CD4-positive, alpha-beta T cell (primary cell): ENCODE measurements at places on chromosomes 12 and 14.

DNA sequence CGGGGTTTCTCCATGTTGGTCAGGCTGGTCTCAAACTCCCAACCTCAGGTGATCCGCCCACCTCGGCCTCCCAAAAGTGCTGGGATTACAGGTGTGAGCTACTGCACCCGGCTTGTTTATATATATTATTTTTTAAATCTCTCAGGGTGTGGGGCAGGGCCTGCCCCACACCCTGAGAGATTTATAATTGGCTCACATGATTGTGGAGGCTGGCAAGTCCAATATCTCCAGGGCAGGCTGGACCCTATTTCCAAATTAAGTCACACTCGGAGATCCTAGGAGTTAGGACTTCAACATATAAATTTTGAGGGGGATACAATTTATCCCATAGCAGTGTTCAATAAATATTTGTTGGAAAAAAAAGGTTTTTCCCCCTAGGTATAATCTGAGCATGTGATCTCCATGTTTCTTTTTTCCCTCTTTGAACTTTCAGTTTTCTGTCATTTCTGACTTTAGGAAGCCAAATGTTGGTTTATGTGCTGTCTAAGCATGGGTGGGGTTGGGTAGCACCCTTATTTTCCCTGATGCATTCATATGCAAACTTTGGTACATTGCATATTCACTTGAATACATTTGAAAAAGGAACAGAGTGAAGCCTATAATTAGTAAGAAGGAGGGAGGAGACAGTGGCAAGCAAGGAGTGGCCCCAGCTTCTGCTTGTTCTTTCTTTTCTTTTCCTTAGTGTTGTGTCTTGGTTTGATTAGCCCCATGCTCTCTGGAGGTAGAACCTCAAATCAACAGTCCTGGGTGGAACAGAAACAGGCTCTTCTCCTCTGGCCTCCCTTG, 8.7 kb upstream of the A2ML1 start:
- DNase-seq: no peak

DNA sequence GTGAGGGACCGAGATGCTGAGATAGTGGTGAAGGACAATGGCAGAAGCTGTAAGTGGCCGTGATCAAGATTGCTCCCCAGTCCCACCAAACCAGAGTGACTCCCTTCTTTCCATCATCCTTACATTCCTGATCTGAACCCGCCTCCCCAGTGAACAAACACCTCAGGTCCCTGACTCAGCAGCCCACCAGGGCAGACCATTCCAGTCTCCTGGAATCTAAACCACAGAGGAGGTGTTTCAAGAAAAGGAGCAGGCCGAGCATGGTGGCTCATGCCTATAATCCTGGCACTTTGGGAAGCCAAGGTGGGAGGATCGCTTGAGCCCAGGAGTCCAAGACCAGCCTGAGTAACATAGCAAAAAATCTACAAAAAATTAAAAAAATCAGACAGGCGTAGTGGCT, 6.6 kb downstream of the ERBB3 start:
- no peak for DNase-seq

DNA sequence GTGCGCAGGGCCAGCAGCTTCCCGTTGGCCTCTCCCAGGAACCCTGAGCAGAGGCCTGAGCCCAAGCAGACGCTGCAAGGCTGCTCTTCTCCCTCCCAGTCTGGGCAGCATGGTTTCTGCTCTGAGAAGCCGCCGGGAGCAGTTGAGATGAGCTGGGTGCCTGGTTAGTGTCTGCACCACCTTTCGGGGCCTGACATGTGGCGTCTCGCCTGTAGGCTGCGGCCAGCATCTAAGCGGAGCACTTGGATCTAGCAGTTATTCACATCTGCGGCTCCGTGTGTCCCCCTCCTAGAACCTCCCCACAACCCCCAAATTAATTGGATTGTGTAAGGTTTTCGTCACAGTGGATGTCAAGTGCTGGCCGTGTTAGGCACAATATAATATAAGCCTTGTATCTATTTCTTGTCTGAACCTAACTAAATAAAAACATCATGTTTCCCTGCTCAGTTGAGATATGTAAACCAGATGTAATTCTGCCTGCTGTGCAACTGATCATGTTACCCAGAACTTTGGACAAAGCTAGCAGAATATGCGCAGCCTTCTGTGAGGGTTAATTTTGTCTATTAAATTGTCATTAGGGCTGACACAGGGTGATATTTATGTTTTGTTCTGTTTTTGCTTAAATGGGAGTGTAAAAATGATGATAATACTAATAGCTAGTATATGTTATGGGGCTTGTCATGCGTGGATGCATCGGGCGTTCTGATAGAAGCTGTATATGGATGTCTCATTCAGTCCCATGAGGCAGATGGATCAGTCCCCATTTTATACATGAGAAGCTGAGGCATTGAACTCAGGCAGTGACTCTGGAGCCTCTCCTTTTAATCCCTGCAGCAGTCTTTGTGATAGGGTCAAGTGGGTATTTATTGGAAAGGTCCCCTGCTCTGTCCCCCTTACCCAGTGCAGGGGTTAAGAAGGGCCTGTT, 45.8 kb downstream of the ELK3 start:
- no peak for DNase-seq

GRCh38 chr14:85519661-85520305, 10.2 kb upstream of the FLRT2 start:
- DNase-seq: no peak
